ENCODE measurements at places on chromosomes 16 and 17. TPM values are rescaled to one million over a fixed set of nuclear protein-coding genes. Genes with fewer than 3 reads are reported as not detected.

Gene HOXB7
- 33.6 TPM for total RNA-seq

Gene ALDH3A2
- total RNA-seq = 86.8 TPM

DNA sequence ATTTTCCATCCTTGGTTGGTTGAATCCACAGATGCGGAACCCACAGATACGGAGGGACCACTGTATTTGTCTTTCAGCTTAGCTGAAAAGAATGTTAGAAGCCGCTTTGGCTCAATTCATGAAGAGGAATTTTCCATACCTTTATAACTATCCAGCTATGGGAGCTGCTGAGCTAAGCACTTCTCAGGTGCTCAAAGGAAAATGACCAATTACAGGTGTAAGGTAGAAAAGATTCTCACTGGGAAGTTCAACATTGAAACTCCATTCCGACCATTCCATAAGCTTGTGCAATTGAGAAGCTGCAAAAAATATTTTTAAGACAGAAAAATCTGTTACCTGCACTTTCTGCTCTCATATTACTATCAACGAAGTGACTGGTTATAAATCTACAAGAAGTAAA, 2.7 kb downstream of the AHSP start:
- no peak overlapping the region for H3K27ac ChIP-seq
- no peaks in the 10 kb centered on the region for H3K4me1 ChIP-seq
- no peaks in the 10 kb centered on the region for H3K36me3 ChIP-seq
- DNase-seq = no peak

- DNase-seq = no peak
- 0 out of 2 replicates have a peak overlapping the region, but pooled peaks have one; percentile 18 for H3K4me3 ChIP-seq
- H3K27ac ChIP-seq = no peak overlapping the region
- H3K27me3 ChIP-seq = no peaks in the 10 kb centered on the region
- peaks cover 3% of the 10 kb centered on the region for H3K4me1 ChIP-seq
- no peaks in the 10 kb centered on the region for H3K36me3 ChIP-seq
Measured at GRCh38 chr16:88939245-88939971, 37.6 kb downstream of the CBFA2T3 start.

DNA sequence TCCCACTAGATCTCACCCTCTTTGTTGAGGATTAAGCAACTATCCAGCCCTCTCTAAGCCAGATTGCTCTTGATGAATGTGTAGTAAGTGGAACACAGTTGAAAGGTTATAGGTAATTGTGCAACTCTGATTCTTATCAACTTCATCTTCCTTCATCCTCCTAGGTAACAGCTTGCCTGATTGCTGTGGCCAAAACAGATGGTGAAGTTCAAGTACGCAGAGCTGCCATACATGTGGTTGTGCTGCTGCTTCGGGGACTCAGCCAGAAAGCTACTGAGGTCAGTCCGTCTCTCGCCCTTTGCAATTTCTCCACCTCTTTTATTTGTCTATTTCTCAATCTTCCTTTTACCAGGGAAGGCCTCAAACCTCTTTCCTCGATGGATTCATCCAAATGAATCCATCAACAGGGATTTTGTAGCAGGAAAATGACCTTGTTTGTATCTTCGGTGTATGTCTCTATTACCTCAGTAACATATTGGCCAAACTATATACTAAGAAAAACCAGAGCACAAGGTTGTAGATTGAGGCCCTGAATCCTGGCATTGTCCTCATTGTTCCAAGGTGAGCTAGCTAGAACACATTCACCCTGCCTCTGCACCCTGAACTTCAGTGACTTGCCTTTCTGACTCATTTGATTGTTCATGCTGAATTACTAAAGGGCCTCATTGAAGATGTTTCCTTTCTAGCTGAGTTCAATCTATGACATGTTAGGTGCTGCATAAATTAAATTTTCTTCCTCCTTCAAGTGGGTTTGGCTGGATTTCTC, 65.1 kb upstream of the HAS3 start:
- peak; percentile 70 for DNase-seq
- peaks cover 8% of the 10 kb centered on the region for H3K36me3 ChIP-seq
- no peak overlapping the region for H3K4me3 ChIP-seq
- peak overlapping the region; percentile 53 for H3K27ac ChIP-seq
- no peaks in the 10 kb centered on the region for H3K27me3 ChIP-seq
- peaks cover 18% of the 10 kb centered on the region for H3K4me1 ChIP-seq

DNA sequence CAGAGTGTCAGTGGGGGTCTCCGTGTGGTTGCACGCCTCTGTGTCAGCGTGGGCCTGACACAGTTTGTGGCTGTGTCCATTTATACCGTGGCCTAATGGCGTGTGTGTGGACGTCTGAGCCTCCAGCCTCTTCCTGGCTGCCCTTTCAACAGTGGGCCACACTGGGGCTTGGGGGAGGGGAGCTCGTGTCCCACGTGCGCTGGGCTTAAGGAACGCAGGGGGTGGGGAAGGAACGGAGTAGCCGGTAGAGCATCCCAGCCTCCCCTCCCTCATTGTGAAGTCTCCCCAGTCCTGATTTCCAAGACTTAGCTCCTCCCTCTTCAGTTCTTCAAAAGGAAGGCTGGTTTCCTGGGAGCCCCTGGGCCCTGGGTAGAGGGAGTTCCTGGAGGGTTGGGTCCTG, 9.5 kb upstream of the HES7 start:
- H3K4me3 ChIP-seq = no peak overlapping the region
- peak overlapping the region; percentile 39 for H3K27ac ChIP-seq
- no peak for DNase-seq
- no peaks in the 10 kb centered on the region for H3K36me3 ChIP-seq
- H3K27me3 ChIP-seq = no peaks in the 10 kb centered on the region

GRCh38 chr16:28623172-28623711, 13.4 kb upstream of the SULT1A1 start:
- H3K27me3 ChIP-seq = no peaks in the 10 kb centered on the region
- peak overlapping the region; percentile 38 for H3K27ac ChIP-seq
- no peaks in the 10 kb centered on the region for H3K36me3 ChIP-seq
- no peaks in the 10 kb centered on the region for H3K4me1 ChIP-seq
- peak; percentile 43 for DNase-seq
